ENCODE measurements at places on chromosomes 7 and 10.
A peak's percentile ranks its signal among the peaks of the same experiment; 100 is the strongest.

GRCh38 chr7:39153647-39154046, 175.9 kb downstream of the POU6F2 start:
- no peak for DNase-seq

DNA sequence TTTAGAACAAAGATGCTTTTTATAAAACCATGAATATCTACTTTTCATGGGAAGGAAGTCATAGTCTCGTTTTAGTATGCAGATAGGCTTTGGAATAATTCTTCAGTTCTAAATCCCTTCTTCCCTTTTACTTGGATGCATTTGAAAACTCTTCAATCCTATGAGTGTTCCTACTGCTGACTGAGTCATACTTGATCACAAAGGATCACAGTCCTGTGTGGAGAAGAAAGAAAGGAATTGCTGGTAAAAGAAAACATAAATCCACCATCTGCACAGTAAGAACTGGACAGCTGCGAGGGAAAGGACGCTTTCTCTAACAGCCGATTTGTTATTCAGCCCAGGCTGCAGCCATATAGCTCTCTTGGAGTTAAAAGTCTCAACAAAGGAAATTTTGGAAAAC, 209.9 kb downstream of the SEMA3E start:
- DNase-seq = no peak

DNA sequence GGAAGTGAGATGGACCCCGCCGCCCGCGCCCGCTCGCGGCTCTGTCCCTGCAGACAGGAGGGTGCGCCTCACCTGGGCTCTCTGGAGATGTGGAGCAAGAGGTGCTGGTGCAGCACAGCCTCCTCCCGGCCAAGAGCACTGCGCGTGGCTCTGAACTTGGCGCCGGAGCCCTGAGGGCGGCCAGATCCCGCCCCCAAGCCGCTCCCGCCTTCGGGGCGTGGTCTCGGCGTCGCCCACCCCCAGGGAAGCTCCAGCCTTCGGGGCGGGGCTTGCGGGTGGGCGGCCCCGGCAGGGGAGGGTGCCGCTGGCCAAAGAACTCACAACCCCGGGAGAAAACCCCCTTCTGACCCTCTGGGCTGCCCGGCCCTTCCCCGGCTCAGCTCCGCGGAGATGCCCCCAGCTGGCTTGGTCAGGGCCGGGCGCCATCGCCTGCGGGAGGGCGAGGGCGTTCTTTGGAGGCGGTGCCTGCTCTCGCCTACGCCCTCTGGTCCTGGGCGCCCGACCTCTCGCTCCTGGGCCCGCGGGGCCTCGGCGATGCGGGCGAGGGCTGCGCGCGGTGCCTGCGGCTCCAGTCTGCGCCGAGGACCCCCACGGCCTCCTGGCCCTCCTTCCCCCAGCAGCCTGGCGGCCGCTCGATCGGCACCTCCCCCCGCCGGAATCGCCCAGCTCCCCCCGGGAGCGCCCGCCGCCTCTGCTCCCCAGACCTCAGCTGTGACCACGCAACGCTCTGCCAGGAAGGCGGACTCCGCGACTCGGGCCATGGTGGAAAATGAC, at the start of gene ZNF488:
Gene ZNF488 (minus strand): TSS at position 146 of the 774 bp plus-strand sequence. CDS start 15,464 bp downstream, outside the sequence.
- DNase-seq = peak; percentile 39

DNA sequence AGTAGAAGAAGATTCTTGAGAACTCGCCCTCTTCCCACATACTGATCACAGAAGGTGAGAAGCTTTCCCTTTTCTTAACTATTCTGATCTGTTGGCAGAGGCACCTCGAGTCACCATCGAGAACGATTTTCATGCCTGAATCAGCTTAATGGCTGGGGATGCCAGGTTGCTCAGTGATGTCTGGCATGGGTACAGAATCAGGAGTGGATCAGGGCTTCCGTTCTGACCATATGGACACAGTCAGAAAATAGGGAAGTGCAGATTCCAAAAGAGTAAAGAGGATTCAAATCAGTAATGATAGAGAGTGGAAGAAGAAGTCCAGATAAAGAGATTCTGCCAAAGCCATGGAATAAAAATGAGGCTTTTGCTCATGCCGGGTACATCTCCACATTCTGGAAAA, 52.0 kb upstream of the GRB10 start:
- no peak for DNase-seq

DNA sequence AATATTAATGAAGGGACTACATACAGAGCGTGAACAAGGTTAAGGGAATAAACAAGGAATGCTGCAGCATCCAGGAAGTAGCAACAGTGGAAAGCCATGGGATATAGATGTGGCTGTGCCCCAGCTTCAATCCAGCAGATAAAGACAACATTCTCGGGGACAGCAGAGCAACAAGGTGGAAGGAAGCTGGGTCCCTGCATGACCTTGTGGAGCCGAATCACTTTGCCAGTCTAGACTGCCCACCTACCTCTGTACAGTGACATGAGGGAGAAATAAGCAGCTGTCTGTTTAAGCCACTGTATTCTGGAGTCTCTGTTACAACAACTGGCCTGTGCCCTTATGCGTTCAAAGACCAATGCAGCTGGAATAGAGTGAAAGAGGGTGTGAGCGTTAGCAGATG, 30.1 kb upstream of the SAMD8 start:
- DNase-seq = no peak

DNA sequence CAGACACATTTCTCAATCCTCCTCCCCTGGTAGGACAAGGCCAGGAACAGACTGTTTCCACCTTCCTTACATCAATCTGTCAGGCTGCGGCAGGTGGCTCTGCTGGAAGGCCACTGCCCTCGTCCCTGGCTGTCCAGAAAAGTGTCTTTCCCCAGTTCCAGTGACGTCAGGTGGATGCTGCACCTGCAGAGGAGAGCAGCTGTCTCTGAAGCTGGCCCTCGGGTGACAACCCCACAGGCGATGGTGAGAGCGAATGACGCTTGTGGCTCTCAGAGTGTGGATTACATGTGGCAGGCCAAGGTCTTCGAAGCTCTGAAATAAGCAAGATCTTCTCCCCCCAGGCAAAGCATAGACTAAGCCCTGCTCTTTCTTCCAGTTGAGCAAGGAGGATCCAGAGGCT, 146.9 kb upstream of the RET start:
- DNase-seq = no peak

- no peak for DNase-seq
Measured at GRCh38 chr7:824081-824480, 8.2 kb upstream of the SUN1 start.

DNA sequence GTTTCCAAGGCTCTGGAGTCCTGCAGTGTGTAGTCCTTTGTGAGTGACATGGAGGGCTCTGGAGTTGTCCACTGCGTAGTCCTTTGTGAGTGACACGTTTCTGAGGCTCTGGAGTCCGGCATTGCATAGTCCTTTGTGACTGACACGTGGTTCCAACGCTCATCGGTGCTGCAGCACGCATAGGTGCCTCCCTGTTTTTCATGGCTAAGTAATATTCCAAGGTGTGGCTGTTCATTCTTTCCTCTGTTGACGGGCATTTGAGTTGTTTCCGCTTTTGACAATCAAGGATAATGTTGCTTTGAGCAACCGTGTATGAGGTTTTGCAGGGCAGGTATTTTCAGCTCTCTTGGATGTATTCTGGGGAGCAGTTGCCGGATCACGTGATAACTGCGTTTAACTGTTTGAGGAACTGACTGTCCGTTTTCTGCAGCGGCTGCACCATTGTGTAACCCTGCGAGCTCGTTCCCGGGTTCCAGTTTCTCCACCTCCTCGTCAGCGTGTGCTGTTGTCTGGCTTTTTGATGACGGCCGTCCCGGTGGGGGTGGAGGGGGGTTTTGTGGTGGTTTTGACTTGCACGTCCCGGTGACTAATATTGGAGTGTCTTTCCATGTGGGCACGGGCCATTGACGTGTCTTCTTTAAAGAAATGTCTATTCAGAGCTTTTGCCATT, 21.1 kb downstream of the FAM20C start:
- DNase-seq = no peak

- DNase-seq = no peak
Measured at GRCh38 chr10:15096661-15097010, 519 bp upstream of the RPP38 start.

DNA sequence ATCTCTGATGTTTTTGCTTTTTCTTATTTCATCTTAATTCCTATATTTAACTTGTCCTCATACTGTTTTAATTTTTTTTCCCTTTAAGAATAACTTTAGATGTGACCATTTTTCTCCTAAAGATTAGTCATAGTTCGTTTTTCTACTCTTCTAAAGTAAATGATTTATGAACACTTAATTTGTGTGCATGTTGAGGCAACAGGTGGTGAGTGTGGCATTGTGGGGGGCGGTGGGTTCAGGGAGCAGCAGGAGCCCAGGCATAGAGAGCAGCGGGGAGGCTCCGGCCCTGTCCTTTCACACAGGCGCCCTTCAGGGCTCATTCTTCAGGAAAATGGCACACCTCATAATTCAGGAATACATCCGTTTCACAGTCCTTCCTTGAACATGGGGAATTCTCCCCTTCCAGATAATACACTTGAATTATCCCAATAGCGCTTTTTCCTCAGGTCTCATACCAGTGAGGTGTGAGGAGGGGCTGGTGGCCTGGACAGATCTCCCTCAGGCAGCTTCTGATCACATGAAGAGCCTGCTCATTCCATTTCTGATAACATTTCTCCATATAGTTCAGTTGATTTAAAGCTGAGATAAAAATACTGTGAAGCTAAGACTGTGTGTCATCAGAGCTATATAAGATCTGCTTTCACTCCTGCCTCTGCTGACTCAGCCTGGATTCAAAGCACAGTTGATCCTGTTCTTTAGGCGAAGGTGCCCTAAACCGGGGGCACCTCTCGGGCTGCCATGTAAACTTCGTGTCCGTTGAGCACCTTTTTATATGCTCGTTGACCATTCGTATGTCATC, 40.2 kb downstream of the CUL1 start:
- DNase-seq = no peak

GRCh38 chr10:69814251-69814650, 12.5 kb downstream of the COL13A1 start:
- DNase-seq = no peak

DNA sequence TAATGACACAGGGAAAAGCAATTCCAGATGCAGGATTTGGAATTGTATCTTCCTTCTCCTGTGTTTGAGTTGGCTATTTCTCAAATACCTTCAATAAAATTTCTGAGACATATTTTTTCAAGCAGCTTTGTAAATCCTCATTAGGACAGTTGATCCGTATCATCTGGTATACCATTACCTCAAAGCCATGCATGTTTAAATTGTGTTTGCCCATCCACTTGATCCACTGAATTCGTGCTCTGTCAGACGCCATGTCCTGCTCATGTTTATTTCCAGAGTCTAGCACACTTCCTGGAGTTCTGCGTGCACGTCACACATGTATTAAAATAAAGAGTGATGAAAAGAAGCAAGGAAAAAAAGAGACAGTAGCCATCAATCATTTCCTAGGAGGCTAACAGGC, 141.8 kb upstream of the CDC14C start:
- no peak for DNase-seq

- no peak for DNase-seq
Measured at GRCh38 chr7:1681581-1681980, 11.5 kb downstream of the ELFN1 start.

DNA sequence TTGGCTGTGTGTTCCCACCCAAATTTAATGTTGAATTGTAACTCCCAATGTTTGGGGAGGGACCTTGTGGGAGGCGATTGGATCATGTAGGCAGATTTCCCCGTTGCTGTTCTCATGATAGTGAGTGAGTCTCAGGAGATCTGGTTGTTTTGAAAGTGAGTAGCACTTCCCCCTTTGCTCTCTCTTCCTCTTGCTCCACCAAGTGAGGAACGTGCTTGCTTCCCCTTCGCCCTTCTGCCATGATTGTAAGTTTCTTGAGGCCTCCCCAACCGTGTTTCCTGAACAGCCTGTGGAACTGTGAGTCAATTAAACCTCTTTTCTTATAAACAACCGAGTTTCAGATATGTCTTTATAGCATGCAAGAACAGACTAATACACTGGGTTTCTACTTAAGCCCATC, 176.3 kb downstream of the CDK14 start:
- no peak for DNase-seq

DNA sequence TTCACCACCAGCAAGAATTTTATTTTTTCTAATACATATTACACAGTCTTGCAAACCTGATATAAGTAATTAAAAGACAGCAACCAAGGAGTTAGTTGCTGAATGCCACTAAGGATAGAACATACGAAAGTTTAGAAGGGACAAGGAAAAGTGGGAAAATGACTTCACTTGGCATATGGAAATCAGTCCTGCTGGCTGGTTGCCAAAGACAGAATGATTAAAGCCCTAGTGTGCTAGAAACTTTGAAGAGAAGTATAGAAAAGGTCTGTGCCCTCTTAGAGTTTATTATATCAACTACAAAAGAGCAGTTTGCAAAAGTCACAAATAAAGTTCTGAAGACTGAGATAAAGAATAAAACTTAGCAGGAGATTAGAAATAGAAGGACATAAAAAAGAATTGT, 5.8 kb upstream of the YAE1 start:
- DNase-seq = no peak

Data from AG09319 (cell line).